CD4-positive, alpha-beta T cell treated with Interleukin-4 for 1 hour (primary cell): ENCODE measurements at places on chromosomes 5 and 9.

- no peak for DNase-seq
These were observed 73.9 kb downstream of the SH3PXD2B start for GRCh38 chr5:172380301-172380986.

- DNase-seq, result no peak
These were observed 10.2 kb upstream of the ST8SIA4 start for GRCh38 chr5:100913298-100913697.

DNA sequence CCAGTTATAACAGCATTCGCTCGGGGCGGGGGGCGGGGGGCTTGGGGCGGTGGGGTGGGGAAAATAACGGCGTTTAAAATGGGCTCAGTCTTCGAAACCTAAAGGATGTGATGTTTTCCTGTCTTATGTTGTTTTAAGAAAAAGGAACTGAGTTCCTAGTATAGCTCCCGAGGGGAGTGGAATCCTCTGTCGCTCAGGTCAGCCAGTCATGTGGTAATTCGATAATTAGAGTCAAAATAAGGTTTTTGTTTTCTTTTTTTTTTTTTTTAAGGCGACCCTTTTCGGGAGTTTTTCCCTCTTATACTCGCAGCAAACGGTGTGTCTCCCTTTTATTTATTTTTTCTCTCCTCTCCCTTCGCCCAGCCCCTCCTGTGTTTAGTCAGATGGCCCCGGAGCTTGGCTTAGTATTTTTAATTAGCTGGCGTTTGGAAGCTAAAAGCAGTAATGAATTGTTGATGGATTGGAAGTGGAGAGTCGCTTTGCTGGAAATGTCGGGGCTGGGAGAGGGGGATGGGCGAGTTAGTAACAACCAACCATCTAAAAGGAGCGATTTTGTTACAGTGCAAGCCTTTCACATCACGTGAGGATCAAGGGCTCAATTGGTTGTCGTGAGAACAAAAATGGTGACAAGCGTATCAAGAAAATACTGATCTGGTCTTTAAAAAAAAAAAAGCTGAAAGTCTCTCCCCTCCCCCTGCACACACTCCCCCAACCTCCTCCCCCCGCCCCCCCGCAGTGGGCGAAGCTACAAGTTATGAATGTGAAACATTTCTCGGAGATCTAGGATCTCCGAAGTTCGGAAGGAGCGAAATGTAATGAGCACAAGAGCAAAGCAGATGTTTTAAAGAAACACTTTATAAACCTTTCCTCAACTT is 714 bp upstream of the ZNF608 start:
- peak; percentile 72 for DNase-seq

- DNase-seq, result no peak
These were observed 152.5 kb downstream of the MUSK start for GRCh38 chr9:110821064-110821463.
